Psoas muscle (tissue), 8 donors: ENCODE measurements at places on chromosomes 16 and 17.
A peak's percentile ranks its signal among the peaks of the same experiment; 100 is the strongest.

DNA sequence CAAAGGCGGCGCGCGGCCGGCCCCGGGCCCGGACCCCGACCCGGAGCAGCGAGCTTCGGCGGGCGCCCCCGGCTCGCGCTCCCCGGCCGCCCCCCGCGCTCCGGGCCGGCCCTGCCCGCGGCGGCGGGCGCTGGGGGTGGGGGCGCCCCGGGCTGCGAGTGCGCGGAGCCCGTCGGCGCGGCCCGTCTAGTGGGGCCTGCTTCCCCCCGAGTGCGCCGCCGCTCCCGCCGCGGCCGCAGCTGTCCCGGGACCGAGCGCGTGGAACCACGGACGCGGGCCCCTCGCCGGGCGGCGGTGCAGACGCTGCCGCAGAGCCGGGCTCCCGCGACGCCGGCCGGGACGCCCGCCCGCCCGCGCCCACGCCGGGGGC is 308 bp downstream of the ADCY9 start:
- no peak for DNase-seq

DNA sequence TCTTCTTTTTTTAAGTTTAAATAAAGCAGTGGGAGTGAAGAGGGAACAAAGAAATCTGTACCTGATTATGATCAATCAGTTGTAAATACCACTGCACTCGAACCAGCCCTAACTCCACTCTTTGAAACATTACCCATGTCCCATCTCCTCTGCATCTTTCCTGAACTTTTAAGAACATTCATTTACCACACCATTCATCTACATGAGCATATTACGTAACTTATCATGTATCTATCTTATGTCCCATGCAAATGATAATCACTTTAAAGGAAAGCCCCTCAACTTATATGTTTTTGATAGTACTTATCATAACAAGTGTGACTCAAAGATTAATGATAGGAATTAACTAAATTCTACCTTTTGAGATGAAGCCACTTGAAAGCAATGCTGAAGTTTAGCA is 10.7 kb upstream of the BRIP1 start:
- DNase-seq = no peak

DNA sequence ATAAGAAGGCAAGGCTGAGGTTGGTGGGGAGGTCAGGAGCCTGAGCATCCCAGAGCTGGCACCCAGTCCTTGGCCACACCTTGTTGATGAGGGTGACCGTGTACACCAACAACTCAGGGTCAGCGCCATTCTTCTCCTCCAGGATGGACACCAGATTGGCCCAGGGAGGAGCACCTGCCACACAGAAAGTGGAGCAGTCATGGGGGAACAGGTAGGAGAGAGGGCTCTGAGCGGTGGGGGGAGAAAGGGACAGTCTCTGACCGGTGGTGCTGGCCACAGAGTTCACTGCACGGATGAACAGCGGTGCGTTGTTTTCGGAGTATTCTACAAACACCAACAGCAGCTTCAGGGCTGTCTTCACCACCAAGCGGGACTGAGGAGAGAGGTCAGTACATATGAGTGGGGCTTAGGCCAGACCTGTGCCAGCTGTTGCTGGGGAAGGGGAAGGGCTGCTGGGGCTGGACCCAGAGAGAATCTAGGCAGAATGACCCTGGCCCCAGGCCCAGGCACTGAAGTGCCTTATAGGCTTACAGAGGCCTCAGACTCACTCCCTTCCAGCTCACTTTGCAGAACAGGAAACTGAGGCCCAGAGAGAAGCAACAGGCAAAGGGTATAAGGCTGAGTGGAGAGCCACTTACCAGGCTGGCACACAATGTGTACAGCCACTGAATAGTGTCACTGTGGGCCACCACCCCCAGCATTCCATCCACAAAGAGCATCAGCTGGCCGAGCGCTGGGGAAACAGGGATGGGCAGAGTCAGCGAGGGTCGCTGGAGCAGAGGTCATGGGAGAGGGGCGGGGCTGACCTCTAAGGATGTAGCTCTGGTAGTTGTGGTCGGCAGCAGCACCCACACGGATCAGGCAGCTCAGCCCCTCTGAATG is 9.6 kb downstream of the FHOD1 start:
- DNase-seq = peak; percentile 45

DNA sequence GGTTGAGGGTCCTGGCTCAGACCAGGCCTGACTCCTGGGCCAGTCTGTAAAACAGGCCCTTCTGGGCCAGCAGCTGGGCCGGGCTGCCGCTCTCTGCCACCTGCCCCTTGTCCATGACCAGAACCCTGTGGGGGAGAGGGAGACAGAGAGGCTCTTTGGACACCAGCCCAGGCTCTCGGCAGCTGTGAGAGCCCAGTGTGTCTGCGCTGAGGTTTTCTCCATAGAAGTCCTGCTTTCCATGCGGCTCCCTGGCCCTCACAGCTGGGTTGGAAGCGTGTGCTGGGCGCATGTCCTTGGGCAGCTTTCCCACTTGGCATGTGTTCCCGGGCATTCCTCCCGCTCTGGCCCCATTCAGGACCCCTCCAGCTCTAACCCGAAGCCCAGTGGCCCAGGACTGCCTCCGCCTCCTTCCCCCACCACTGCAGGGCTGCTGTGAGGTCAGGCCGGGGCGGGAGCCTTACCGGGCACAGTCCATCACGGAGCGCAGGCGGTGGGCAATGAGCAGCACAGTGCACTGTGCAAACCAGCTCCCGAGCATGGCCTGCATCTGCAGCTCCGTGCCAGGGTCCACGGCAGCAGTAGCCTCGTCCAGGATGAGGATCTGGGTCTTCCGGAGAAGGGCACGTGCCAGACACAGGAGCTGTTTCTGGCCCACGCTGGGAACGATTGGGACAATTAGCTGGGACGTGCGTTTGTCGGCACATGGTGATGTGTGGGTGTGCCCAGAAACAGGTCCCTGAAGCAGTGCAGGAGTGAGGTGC is 73.0 kb downstream of the ABCC6 start:
- peak; percentile 54 for DNase-seq

- DNase-seq = no peak
Observed at GRCh38 chr17:58913971-58914769, 158.5 kb downstream of the PPM1E start.

- DNase-seq = no peak
Observed at GRCh38 chr16:24626256-24626655, 86.9 kb downstream of the RBBP6 start.

DNA sequence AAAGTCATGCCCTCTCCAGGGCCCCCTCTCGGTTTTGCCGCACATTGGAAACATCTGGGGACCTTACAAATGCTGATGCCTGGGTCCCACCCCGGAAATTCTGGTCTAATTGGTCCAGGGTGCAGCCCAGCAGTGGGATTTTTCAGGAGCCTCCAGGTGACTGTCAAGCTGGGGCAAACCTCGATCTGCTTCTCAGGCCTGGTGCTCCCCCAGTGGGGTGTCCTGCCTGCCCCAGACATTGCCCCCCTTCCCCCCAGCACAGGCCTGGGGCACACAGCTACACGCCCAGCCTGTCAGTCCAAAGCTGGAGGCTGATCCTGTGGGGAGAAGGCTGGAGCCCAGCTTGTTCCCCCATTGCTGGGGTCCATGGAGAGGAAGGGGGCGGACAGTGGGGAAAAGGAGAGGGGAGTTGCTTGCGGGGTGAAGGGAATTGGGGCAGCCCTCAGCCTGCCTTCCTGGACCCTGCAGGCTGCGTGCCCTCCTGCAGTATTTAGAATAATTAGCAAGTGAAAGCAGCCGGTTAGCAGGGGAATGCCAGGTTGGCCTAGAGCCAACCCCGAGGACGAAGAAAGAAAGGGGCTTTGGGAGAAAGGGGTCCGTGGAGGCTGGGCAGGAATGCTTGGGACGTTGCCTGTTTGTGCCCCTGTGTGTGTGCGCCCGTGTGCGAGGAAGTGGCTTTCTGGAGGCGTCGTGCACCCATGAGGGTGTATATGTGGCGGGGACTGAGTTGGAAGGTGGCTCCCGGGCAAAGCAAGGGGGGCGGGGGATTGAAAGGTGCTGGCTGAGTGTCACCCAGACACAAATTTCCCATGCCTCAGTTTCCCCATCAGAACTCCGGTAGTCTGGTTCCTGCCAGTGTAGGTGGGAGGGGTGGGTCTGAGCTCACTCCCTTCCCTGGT is 5.9 kb downstream of the FOXJ1 start:
- no peak for DNase-seq

- peak; percentile 86 for DNase-seq
Observed at GRCh38 chr17:879546-880442, 97.6 kb downstream of the MRM3 start.

DNA sequence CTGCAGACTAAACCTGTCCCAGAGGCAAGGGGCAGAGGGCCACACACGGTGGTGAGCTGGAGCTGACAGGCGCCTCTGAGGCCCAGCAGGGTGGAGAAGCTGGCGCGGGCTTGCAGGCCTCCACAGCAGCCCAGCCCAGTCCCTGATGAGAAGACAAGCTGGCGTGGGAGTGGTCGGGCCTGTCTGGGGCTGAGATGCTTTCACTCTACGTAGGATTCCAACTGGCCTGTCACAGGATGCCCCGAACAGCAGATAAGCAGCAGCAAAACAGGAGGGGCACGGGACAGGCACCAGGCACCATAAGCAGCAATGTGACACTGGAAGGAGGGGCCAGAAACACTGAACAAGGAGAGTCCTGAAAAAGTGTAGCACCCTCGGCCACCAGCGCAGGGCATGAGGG is 40.1 kb downstream of the PEMT start:
- DNase-seq = peak; percentile 54

DNA sequence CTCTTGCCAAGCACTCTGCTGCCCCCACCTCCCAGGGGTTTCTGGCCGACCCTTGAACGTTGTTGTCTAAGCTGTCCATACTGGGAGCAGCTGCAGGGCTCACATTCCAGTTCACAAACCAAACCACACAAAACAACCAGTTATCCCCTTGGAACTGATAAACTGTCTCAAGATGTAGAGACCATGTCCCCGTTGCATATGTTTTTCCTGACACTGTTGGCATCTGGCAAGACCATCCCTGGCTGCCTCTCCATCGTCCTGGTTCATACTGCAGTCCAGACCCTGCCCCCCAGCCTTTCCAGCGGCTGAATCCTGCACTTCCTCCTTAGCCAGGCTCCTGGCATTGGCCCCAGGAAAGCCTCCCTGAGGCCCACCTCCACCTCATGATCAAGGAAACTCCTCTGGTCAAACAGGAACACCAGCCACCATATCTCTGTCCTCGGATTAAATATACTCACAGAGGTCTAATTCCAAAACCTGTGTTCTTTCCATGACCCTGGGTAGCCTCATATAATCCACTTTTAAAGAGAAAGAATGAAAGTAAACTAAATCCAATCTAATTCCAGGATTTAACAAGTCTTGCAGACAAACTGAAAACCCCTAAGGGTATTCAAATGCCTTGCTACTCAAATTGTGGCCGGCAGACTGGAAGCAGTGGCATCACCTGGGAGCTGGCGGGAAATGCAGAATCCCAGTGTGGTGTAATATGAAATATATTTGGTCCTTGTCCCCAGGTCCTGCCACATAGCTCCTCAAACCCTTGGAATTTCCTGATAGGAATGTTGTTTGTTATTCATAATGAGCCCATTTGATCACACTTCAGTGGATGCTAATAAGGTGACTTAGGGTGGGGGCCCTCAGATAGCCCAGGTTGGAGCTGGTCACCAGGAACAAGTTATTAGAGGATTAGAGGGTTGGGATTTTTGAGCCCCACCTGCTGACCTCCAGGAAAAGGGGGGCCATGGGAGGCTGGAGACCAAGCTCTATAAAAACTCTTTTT is 14.2 kb downstream of the GAS7 start:
- DNase-seq = no peak

- DNase-seq = no peak
Observed at GRCh38 chr17:4499431-4500190, 930 bp downstream of the SPNS2 start.

DNA sequence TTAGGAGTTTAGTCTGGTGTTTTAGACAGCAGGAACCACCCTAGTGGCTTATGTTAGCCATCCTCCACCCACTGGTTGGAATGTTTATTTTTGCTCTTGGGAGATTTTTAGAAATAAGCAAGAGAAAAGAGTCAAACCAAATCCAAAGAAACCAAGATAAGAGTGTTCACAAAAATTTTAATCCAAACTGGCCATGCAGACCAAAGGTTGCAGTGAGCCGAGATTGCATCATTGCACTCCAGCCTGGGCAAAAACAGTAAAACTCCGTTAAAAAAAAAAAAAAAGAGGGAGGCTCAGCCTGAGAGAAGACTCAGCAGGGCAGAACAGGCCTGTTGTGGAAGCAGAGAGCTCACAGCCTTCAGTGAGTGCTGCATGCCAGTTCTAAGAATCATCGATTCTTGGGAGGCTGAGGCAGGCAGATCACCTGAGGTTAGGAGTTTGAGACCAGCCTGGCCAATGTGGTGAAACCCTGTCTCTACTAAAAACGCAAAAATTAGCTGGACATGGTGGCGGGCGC is 12.2 kb upstream of the C16orf54 start:
- no peak for DNase-seq

- DNase-seq = no peak
Observed at GRCh38 chr17:77466596-77467223, 325.9 kb downstream of the SEC14L1 start.
